Smooth muscle cell of the umbilical artery (primary cell): ENCODE measurements at places on chromosomes 2 and 18. TPM values are rescaled to one million over a fixed set of nuclear protein-coding genes. Genes with fewer than 3 reads are reported as not detected.

Gene ALPP
- not detected in 2 replicates for total RNA-seq

Gene SERPINB7
- total RNA-seq, result 31.5 and 43.6 TPM in 2 replicates

Gene GATA6
- total RNA-seq, result 48.7 and 69.8 TPM in 2 replicates

Gene CLIP4
- total RNA-seq, result 46.8 and 47.8 TPM in 2 replicates

Gene HOXD9
- 2.7 and 3.6 TPM in 2 replicates for total RNA-seq

Gene KLF7
- 16.3 and 47.1 TPM in 2 replicates for total RNA-seq

Gene LRATD1
- total RNA-seq, result 0.30 TPM in 1 of 2 replicates, not detected in the other

Gene RAB31
- 64.1 and 76.3 TPM in 2 replicates for total RNA-seq

Gene UGT1A3
- not detected in 2 replicates for total RNA-seq

Gene NT5DC4
- not detected in 2 replicates for total RNA-seq

Gene LMAN2L
- 37.8 and 45.1 TPM in 2 replicates for total RNA-seq

Gene KIF1A
- total RNA-seq, result under 0.01 and 0.14 TPM in 2 replicates

Gene LOXHD1
- total RNA-seq, result not detected in 2 replicates

Gene DSG3
- 0.14 and 0.59 TPM in 2 replicates for total RNA-seq

Gene DSG1
- not detected in 2 replicates for total RNA-seq

Gene REG1B
- total RNA-seq, result not detected in 2 replicates

Gene TCF7L1
- 1.3 and 2.1 TPM in 2 replicates for total RNA-seq

Gene IL36A
- not detected in 2 replicates for total RNA-seq

Gene SCG2
- total RNA-seq, result 1.2 and 12.5 TPM in 2 replicates

Gene IL36RN
- not detected in 2 replicates for total RNA-seq

Gene CRYGD
- not detected in 2 replicates for total RNA-seq

Gene DYNC2LI1
- 29.7 and 33.6 TPM in 2 replicates for total RNA-seq
